ENCODE measurements at places on chromosomes 3 and 15.

GRCh38 chr3:101166150-101166549, 154.2 kb downstream of the IMPG2 start:
- no peak for DNase-seq

DNA sequence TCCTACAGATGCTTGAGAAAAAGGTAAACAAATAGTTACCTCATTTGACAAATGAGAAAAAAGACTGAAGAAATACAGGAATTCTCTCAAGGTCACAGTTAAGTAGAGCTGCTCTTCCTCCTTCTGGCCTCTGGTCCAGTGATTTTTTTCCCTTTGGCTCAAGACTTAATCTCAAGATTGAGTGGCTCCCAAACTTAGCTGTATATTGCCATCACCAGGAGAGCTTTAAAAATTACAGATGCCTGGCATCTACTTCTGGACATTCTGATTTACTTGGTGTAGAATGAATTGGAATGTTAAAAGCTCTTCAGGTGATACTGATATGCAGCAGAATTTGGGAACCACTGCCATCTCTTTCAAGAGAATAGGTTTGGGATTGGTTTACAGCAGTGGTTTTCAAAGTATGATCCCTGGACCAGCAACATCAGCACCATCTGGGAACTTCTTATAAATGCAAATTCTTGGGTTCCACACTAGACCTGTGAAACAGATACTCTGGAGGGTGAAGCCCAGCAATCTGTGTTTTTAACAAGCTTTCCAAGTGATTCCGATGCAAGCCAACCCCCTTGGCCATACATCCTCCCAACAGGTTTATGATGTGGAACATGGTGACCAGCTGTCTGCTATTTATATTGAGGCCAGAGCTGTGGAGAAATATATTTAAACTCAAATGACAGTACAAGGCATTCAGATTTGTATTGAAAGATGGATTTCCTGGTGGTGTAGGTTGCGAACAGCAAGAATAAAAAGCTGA, 333.0 kb upstream of the RARB start:
- no peak for DNase-seq

GRCh38 chr15:44082558-44083157, 112.4 kb downstream of the FRMD5 start:
- DNase-seq: no peak

- no peak for DNase-seq
Observed at GRCh38 chr3:185759512-185759911, 65.3 kb downstream of the IGF2BP2 start.

GRCh38 chr3:74693696-74694393, 79.4 kb upstream of the CNTN3 start:
- no peak for DNase-seq

DNA sequence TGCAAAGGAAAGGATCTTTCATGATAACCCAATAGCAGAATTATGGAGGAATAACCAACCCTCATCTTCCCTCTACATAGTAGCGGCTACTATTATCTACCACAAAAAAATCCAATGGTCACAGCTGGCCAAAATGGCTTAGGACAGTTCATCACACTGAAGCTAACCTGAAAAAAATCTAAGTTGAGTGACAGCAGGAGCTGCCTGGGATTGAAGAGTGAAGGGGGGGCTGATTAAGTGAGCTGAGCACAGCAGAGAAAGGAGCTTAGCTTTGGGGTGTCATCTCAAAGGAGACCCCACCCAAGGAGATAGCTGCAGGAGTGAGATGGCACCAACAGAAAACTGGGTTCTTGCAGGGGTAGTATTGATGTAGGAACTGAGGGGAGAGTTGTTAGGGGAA, 33.6 kb downstream of the CCNL1 start:
- no peak for DNase-seq

DNA sequence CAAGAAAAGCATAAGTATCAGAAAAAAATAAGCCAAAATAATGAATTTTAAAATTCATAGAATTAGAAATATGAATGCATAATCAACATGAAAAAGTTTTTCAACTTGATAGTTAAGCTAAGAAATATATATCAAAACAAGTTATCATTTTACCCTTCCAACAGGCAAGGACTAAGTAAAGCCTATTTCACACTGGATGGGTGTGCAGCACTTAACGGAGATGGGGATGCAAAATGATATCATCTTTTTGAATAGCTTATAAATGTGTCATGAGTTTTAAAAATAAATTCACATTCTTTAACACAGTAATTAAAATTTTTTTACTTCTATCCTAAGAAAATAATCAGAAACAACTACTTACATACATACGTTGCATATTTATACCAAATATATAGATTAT, 20.9 kb downstream of the PIK3R4 start:
- DNase-seq: no peak

DNA sequence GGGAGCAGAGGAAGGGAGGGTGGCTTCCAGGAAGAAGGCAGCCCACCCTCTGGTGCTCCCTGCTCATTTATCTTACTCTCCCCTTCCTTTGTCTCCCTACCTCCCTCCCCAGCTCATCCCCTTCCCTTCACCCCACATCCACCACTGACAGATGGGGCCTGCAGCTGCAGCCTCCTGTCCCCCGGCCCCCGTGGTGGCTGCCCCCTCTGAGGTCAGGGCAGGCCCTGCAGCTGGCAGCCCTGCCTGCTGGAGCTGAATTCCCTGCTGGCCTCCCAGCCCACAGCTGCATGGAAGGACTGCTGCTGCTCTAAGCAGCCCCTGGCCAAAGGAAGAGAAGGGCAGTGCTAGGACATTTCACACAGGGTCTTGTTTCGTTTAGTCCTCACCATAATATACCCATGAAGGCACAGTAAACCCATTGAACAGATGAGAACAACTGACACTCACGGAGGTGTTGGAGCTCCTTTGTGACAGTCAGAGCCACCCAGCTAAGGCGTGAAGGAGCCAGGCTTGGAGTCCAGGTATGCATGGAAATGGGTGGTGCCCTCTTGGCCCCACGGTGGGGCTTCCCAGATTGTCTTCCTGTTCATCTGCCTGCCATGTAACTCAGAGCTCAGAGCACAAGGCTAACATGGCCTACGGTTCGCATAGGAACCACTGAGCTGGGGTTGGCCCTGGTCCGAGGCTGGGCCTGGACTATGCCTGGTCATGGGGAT, 121.7 kb upstream of the PRR20G start:
- no peak for DNase-seq

DNA sequence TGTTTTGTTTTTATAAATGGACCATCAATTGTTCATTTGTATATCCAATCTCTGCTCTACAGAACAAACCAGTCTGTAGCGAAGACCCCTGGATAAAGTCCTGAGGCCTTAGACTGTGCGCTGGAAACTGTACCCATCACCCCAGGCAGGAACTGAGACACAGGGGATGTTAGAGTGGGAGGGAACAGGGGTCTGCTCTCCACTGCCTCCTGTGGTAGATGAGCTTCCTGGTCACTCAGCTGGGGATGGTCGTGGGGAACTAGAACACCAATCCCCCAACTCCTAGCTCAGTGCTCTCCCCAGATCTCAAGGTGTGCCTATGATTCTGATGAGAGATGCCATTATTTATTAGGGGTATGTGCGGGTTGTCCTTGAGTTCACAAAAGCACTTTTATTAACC, 340.2 kb upstream of the IGF1R start:
- no peak for DNase-seq

DNA sequence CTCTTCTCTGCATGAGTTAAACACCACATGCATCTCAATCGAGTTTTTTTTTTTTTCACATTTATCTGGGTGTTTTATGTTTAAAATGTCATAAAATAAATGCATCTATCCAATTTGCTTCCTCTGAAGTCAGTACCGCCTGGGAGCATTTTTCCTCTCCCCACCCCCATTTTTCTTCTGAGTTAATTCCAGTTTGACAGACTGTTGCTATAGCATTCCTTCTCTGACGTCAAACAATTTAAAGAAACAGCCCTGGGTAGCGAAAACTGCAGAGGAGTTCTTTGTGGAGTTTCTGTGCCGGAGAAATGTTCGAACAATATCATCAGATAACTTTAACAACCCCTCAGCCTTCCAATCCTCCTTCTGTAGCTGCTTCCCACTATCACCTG, 900 bp upstream of the GNB4 start:
- no peak for DNase-seq

DNA sequence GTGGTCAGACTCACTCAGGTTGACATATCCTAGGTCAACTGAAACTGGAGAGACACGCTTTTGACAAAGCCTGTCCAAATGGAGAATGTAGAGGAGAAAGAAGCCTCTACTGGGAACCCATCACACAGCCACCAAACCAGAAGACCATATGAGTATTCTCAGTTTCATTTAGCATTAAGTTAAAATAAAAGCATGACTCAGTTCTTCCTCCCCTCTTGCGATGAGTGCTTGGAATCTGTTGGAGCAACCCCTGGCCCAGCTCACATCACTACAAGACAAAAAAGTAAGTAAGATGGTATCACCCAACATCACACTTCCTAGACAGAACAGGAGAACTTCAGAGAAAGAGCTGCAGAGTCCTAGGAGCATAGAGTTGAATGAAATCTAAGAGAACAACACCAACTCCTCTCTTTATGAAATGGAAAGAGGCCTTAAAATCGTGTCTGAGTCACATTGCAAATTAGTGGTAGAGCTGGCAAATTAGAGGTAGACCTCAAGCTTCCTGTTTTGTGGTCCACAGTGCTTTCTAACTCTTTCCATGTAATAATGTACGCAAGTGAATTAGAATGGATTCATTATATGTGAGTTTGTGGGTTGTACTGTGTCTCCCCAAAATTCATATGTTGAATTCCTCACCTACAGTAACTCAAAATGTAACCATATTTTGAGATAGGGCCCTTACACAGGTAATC, 51.2 kb downstream of the FGF12 start:
- DNase-seq: no peak

- peak; percentile 59 for DNase-seq
Observed at GRCh38 chr3:113844622-113845222, 6.1 kb downstream of the GRAMD1C start.

DNA sequence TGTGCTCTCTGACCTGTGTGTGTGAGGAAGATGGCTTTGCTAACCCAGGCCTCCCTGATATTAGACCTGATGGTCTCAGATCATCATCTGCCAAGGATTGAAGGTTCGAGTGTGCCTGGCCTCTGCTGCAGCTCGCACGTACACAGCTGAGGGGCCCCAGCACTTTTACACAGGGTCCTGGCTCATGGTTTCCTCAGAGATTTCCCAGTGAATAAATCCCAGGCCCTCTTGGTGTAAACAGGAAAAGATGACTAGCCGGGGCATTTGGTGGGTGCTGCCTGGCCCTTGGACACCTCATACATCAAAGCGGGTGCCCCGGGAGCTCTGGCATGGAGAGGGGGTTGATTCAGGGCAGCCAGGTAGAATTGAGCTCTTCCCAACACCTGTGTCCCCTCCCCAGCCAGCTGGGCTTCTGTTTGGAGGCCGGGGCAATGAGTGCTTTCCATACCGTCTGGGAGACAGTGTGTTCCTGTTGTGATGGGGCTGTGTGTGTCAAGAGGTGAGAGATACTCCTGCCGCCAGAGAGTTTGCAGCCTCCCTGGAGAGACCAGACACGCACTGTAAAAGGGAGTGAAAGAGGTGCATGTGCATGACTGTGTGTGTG, 72.5 kb upstream of the TLE3 start:
- DNase-seq: no peak

- DNase-seq: peak; percentile 72
Observed at GRCh38 chr15:49235446-49236124, 65.5 kb downstream of the GALK2 start.

- peak; percentile 56 for DNase-seq
Observed at GRCh38 chr3:119660474-119661440, at the start of gene POPDC2. POPDC2 (minus strand) TSS chr3:119660589; CDS start chr3:119660423, 166 bp downstream.

DNA sequence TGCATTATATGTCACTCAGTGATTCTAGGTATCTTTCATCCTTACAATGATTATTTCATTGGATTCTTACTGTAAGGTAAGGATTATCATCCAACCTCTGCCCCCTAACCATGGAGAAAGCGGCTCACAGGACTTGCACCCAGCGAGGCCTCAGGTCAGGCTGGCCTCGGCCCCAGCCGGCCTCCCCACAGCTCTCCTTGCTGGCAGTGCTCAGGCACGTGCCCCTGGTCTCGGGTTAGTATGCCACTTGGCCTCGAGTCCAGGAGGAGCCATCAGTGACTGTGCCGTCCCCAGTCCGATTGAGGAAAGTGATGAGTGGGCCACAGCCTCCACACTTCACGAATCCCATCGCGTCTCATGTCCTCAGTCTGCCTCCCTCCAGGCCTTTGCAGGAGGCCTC, 35.7 kb upstream of the GABRG3 start:
- no peak for DNase-seq

DNA sequence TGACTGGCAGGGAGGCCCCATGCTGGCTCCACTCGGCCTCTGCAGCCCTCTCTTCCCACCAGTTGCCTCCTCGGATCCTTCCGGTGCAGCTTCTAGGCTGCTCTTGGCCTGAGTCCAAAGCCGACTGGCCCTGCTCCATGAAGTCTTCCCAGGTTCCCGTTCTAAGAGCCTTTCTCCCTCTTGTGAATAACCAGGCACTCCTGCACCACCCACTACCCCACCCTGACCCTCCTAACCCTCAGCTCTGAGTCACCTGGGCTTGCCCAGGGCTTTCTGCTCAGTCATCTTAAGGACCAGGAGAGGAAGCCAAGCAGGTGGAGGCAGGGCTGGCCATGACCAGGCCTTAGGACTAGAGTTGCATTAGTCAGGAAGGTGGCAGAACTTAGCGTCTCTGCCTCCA, 28.1 kb upstream of the CNBP start:
- DNase-seq: peak; percentile 74

- peak; percentile 85 for DNase-seq
Observed at GRCh38 chr15:33098094-33099058, 96.1 kb downstream of the FMN1 start.

GRCh38 chr3:16998236-16998923, 113.6 kb downstream of the PLCL2 start:
- DNase-seq: no peak

DNA sequence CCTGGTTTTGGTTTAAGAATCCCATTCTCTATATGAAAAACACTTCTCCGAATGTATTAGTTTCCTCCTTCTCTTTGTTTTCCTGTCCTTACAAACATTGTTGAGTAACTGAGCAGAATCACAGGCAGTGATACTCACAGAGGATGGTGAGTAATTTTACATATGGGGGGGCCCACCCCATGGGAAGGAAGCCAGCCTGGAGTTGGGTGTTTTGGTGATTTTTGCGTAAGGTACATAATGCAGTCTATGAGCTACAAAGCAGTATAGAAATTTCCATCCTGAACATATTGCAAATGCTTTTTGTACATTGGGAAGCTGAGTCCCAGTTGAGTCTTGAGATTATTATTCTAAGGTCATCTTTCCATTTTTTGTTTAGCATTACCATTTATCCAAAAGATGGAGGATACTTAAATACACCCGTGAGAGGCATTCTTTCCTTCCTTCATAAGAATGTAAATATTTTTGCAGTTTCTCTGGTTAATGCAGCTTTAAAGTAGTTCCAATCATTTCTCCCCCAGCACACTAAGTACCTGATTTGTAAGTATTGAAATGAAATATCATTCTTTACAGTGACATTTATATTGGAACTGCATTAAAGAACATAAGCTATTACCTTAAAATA, 476.8 kb downstream of the AGBL1 start:
- no peak for DNase-seq
